ENCODE measurements at places on chromosomes 3 and 15.
A peak's percentile ranks its signal among the peaks of the same experiment; 100 is the strongest.

DNA sequence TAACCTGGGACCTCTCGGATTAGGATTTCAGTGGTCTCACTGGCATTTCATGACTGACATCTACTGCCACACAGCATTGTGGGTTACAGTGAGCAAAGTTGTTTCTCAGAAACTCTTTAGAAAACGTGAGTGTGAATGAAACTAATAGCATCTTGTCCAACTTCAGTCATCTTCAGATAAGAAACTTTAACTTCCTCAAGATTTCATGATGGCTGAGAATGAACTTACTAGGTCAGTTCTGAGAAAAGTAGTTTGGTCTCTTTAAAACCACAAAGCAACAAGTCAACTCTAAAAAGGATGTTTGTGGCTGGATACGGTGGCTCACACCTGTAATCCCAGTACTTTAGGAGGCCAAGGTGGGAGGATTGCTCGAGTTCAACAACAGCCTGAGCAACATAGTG lies 14.2 kb upstream of the HOMER2 start:
- no peak for DNase-seq

DNA sequence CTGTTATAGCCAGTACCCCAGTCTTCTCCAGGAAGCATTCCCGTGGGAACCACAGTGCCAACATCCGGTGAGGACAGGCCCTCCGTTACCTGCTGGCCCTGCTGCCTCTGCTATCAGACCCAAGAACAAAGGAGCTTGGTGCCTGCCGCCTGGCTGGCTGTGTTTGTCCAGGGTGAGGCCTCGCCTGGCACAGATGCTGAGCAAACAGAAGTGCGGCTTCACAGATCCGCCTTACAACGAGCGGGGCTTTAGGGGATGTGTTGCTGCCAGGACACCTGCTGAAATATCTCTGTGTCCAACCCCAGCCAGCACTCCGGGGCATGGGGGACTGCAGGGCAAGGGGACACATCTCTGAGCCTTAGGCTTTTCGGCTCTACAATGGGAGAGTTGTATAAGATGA lies 2.2 kb upstream of the EPHB3 start:
- no peak for DNase-seq

DNA sequence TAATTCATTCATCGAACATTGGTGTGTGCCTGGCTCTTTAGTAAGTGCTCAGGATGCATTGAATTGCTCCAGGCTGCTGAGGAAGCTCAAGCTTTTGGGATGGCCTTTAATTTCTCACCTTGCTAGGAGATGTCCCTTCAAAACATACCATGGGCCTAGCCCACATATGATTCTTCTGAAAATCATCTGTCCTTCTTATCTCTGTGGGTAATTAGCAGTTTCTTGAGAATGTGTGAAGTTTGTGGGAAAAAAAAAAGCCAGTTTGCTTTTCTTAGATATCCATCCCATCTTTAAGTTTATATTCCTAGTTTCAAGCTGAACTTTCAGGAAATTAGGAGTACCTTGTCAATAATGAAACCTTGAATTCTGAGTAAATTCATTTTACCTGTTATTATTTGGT lies 532.3 kb upstream of the SUCLG2 start:
- no peak for DNase-seq

- no peak for DNase-seq
Measured at GRCh38 chr15:90839187-90840071, 29.0 kb upstream of the FURIN start.

DNA sequence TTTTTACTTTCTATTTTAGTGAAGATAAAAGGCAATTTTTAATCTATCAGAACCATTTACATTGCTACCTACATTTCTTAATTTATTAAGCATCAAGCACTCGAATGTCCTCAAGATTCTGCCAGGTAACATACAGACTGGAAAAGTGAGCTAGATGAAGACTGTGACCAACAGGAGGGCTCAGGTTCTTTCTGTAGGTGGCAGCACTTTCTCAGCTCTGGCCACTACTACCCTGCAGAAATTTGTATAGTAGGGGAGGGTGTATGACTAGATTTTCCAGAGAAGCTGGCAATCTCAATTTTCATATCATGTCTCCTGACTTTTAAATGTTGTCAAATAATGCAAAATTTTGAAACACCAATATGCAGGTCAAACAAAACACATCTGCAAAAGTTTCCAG lies 165.0 kb upstream of the SUCLG2 start:
- no peak for DNase-seq

- no peak for DNase-seq
Measured at GRCh38 chr3:108311797-108312196, 15.4 kb downstream of the HHLA2 start.

DNA sequence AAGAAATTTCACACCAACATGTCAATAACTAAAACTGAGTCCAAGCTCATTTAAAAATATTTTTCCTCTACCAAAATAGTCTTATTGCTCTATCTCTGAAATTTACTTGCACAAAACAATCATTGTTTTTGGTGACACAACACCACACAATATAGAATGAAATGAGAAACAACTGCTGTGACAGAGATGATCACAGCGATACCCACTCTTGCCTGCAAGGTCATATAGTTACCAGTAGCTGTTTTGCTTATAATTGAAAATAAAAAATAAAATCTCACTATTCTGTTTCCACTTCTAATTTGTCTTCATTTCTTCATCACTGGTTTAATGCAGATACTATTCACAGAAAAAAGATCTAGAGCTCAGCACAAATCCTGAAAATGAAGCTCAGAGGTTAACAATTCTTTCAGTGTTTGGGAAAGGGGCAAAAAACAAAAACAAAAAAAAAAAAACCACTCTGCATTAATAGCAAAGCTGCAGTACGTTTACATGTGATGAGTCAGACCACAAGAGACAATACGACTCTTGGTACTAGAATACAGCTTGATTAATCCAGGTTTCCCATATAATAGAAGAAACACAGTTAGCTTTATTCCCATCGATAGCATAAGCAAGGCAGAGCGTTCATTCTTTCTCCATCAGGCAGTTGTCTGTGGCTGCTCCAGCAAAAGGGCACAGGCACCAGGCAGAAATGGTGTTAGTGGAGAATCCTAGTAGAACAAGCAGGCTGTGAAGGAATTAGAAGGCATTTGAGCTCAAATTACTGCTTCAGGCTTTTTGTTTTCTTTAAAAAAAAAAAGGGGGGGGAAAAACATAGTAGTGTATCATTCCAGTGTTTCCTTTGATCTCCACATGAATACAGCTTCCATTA lies 773 bp downstream of the ANKRD28 start:
- peak; percentile 56 for DNase-seq

DNA sequence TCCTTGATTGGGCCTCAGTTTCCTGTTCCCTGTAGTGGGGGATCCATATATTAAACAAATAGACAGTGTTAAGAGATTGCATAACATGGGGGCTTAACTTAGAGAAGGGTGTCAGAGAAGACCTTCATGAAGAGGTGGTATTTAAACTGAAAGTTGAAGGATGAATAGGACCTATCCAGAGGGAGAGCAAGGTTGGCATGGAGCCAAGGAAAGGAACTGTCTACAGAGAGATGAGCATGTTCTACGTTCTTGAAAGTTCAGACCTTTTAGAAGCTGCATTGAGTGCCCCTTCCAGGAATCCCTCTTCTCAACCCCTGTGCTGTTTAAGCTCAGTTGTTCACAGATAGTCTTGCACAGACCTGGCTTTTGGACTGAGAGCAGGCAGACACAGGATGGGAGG lies 2.4 kb downstream of the HTD2 start:
- no peak for DNase-seq

DNA sequence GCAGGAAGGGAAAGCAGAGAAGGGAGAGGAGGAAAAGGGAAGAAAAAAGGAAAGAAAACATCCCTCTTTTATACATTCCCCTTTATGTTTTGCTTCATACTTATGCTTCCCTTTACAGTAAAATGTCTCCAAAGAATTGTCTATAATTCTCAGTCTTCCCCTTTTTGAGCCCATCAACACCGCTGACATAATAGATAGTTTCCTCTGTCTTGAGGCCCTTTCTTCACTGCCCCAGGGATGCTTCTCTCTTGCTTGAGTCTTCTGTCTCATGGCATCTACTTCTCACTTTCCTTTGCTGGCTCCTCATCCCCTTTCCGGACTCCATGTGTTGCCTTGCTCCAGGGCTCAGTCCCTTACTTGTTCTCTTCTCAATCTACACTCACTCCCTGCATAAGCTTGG lies 99.7 kb upstream of the DAZL start:
- DNase-seq: no peak

DNA sequence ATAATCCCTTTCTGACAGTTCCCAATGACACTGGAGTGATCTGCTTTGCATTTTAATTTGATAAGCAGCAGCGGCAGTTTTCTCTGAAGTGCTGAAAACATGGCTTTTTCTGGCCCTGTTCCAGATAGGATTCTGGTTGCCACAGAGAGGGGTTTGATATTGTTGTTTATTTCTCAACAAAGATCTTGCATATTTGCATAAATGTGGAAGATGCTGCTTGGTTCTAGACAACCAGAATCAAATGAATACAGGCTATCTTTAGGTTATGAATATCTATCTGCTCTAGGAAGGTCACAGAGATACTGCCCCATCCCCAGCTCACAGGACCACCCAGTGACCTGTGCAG lies 137.1 kb downstream of the ZNF609 start:
- DNase-seq: no peak

DNA sequence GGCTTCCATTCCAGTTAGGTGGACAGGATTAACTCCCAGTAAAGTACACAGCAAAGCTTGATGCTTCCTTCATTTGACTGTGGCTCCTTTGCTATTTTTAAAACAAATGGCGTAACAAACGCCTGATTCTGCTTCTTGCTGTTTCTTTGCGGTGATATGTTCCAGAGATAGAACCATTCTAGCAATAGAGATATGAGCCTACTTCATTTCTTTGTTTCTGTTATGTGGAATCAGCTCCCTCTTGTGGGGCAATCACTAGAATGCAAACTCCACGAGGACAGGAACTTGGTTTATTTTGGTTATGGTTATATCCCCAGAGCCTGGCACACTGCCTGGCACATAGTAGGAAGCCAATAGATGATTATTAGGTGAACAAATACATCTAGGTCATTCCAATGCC lies 122.6 kb upstream of the SLC6A11 start:
- DNase-seq: no peak

DNA sequence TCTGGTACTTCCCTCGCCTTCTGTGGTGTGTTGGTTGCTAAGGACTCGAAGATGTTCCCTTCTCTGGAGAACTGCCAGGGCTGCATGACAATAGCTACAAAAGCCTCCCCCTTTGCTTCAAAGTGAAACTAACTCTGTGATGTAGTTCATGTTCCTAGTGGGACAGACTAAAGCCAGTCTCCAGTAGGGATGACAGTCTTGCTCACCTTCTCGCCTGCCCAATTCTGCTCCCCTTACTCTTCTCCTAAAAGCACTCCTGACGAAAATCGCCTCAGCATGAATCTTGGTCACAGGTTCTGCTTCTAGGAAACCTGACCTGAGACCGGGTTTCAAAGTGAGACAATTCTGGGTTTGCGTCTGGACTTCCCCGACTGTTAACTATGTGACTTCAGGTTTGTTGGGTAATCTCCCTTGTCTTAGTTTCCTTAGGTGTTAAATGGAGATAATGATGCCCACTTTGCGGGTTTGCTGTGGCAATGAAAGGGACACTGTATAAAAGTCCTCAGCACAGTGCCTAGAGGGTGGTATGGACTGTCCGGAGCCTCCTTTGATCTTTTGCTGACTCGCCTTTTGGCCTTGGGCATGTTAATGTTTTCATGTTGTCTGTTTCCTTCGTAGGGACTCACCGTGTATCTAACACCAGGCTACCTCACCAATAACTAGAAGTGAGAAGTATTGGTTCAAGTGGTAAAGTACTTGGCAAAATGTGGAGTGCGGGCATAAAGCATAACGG lies 24.9 kb upstream of the THRB start:
- no peak for DNase-seq

DNA sequence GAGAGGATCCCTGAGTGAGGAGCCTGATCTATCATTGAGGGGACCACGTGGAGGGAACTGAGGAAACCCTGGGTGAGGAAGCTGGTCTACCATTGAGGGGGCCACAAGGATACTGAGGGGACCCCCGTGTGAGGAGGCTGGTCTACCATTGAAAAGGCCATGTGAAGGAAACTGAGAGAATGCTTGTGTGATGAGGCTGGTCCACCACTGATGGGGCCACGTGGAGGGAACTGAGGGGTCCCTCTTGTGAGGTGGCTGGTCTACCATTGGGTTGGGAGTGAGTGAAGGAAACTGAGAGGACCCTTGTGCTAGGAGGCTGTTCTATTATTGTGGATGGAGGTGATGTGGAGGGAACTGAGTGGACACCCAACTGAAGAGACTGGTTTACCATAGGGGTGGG lies 161.3 kb downstream of the FBLN2 start:
- no peak for DNase-seq

- DNase-seq: no peak
Measured at GRCh38 chr3:141092663-141093062, 41.5 kb downstream of the SPSB4 start.

- no peak for DNase-seq
Measured at GRCh38 chr3:56855856-56856512, 54.2 kb upstream of the ARHGEF3 start.

GRCh38 chr3:50325113-50325480 lies 2.6 kb upstream of the HYAL2 start:
- no peak for DNase-seq

DNA sequence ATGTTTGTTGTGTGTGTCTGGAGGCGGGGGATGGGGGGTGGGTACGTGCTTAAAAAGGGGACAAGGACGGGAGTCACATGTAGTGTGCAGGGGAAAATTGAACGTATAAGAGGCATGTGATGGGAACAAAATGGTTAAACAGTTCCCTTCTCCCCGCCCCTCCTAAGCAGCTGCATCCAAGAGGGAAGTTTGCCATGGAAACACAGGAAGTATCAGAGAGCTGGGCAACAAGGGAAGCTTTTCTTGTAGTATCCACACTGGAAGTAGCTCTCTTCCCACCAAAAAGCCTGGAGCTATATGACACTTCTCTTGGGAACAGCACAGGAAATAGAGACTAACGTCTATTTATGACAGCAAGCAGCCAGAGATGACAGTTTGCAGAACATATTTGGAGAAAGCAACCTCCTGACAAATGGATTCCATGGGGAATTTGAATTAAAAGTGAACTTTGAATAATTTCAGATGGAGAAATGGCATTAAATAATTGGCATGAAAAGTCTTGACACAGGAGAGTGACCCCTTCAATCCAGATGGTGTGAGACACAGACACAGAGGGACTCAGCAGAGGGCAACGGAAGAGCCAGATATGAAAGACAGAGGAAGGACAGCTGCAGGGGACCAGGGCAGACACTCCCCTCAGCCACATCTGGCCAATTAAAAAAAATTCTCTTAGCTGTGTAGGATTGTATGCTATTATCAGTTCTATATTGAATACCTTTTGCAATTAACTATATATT lies 294.2 kb upstream of the TBL1XR1 start:
- no peak for DNase-seq

Data from HFF-Myc (cell line).